ENCODE measurements at places on chromosomes 1 and 21.
A peak's percentile ranks its signal among the peaks of the same experiment; 100 is the strongest.

- DNase-seq: no peak
Observed at GRCh38 chr1:58779059-58779754, 4.6 kb downstream of the JUN start.

- peak; percentile 67 for DNase-seq
Observed at GRCh38 chr21:15301014-15301413, 236.2 kb upstream of the NRIP1 start.

GRCh38 chr1:206925106-206925736, 3.5 kb upstream of the FCMR start:
- no peak for DNase-seq

GRCh38 chr1:24940231-24940630, 10.2 kb upstream of the RUNX3 start:
- no peak for DNase-seq

DNA sequence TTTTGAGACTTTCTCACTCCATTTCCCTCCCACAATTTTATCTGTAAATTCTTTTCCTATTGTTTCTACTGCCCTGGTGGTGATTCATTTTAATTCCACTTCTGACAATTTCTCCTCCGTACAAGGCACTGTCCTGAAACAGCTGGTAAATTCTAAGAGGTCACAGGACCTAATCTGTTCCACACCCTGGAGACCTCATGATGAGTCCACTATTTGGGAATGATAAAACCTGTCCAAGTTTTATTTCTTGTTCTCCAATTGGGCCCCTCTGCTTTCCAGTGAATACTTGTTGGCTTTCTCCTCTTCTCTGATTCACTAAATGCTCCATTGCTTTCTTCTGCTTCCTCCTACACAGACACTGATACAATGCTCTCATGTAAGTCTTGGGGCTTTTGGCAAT, 343.1 kb upstream of the DUSP10 start:
- DNase-seq: no peak

- DNase-seq: no peak
Observed at GRCh38 chr1:181592255-181592859, 109.0 kb downstream of the CACNA1E start.

DNA sequence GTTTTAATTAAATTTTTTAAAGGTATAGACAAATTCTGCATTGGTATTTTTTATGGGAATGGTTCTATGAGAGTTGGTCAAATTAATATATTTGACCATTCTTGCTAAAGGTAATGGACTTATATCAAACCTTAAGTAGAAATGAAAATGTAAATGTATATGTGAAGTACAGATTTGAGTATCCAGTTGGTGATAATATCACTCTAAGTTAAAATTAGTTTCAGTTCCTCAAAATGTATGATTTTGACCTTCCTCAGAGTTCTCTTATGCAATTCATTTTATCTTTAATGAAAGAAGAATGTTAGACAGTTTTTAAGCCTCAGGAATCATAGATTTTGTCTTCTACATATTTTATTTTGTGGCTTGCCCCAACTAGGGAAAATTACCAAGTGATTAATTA, 1291.5 kb upstream of the B3GALT2 start:
- DNase-seq: no peak

DNA sequence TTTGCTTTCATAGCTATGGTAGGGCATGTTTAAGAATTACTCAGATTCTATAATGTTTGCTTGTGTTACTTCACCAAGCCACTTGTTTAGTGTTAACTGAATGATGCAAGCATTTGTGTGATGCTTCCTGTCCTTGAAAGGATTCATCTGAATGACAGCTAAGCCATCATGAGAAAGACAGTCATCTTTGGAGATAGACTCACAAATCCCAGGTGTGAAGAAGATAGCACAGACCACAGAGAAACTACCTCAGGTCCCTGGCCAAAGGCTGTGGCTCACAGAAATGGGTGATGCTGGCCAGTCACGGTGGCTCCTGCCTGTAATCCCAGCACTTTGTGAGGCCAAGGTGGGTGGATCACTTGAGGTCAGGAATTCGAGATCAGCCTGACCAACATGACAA, 321.4 kb downstream of the DPYD start:
- no peak for DNase-seq

DNA sequence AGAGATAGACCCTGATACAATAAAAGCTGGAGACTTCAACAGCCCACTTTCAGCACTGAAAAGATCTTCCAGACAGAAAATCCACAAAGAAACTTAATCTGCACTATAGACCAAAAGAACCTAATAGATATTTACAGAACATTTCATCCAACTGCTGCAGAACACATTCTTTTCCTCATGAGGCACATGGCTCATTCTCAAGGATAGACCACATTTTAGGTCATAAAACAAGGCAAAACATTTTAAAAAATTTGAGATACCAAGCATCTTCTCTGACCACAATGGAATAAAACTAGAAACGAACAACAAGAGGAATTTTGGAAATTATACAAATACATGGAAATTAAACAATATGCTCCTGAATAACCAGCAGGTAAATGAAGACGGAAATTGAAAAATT, 15.0 kb upstream of the IL20 start:
- DNase-seq: no peak

GRCh38 chr1:6987940-6988339, 202.7 kb downstream of the CAMTA1 start:
- DNase-seq: no peak

DNA sequence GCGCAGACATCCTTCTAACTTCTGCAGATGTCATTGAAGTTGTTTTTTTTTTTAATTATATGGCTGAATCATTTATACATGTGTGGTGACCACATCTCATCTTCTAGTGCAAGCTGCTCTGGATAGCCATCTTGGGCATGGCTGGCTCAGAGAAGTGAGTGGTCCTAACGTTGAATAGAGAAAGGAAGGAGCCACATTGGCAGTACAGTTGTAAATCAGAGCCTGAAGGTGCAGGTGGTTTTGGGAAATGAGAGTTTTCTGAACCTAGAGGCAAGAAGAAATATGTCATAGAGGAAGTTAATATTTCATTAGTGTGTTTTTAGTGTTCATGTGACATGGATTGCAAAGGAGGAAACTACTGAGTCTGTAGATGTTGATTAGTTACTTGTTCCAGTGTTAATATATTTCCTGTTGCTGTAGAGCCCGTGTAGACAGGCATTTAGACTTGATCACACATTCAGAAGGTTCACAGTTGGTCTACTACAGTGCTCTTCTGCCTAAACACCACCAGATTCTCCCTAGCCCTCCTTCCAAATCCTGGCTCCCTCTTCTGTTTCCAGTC, 163.7 kb downstream of the ROR1 start:
- DNase-seq: no peak

DNA sequence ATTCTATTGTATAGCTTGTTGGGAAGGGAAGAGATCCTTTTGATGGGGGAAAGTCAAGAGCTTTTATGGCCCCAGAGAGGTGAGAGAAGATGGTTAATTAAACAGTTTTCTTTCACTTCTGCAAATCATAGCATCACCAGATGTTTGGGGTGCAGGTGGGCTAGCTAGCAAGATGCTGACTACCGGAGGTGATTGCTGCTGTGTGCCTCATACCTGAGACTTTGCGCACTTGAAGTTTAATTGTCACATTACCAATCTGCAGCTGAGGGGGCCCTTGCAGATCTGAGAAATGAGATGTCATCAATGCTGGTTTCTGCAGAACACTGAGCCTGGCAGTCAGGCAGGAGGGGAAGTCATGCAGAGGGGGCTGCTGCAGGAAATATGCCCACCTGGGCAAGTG, 73.9 kb downstream of the SNRPE start:
- no peak for DNase-seq

DNA sequence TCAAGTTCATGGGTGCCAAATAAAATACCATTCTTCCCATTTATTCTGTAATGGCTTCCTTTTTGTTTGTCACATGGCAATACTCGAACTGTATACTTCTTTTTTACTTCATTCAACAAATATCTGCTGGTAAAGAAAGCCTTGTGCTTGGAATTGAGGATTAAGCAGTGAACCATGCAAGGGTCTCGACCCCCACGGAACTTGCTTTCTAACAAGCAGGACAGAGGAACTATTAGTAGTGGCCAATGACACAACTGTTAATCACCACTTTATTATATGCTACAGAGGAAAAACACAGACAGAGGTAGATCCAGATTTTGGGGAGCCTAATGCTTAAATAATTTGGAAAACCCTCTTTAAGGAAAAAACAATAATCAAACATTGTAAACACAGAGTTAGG, 542.2 kb downstream of the DPYD start:
- DNase-seq: no peak

- no peak for DNase-seq
Observed at GRCh38 chr1:116769994-116770393, 15.8 kb downstream of the CD2 start.

- no peak for DNase-seq
Observed at GRCh38 chr21:29279558-29279957, 19.2 kb upstream of the BACH1 start.

GRCh38 chr1:152654110-152654509, 9.1 kb upstream of the LCE2D start:
- no peak for DNase-seq

DNA sequence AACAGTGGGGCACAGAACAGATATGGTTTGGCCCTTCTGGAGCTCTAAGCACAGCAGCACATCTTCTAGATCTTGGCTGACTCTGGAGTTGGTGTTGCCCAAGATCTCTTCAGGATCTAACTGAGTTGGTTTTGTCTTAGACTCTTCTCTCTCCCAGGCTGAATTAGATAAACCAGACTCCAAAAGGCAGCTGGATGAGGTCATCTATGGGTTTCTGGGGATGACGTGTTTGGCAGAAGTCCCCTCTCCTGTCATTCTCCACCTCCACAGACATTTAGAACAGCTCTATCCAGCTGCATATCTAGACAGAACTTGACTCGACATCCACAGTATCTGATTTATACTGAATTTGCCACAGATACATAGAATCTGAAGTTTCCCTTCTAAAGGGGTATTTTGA, 75.3 kb downstream of the ST6GALNAC5 start:
- no peak for DNase-seq

- no peak for DNase-seq
Observed at GRCh38 chr1:99647490-99647889, 1.6 kb downstream of the PALMD start.

DNA sequence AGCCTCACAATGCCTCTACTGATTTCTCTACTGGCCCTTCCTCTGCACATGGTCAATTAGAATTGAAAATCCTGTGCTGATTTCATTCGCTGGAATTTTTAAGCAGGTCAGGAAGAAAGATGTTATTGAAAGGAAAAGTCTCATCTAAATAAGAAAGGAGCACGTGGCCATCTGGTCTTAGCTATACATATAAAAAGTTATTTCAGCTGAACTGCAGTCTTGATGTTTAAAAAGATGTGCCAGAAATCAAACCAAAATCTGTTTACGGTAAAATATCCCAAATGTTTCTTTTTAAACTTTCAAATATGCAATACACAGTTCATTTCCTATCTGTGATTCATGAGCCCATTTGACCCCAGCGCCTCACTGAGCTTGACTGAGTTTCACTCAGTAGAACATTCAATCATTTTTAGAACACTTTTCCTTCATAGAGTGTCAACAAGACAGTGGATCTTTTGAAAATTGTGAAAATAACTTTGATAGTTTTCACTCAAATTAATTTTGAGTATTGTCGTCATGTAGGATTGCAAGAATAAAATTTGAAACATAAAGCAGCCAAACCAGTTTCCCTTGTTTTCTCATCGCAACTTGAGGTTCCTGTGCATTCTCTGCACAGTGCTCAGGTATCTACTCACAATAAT, 293.6 kb downstream of the PTPRC start:
- no peak for DNase-seq

GRCh38 chr1:156504438-156504813, 3.9 kb upstream of the MEF2D start:
- no peak for DNase-seq

GRCh38 chr1:155117610-155118009, 10.1 kb upstream of the EFNA1 start:
- no peak for DNase-seq

GRCh38 chr21:17491716-17492414, 21.0 kb upstream of the CXADR start:
- DNase-seq: peak; percentile 99

All from retinal pigment epithelial cell (primary cell).